ENCODE measurements at places on chromosomes 2 and 18.
A peak's percentile ranks its signal among the peaks of the same experiment; 100 is the strongest.

- no peak for DNase-seq
These were observed 404.1 kb upstream of the ST6GAL2 start for GRCh38 chr2:107290041-107290440.

DNA sequence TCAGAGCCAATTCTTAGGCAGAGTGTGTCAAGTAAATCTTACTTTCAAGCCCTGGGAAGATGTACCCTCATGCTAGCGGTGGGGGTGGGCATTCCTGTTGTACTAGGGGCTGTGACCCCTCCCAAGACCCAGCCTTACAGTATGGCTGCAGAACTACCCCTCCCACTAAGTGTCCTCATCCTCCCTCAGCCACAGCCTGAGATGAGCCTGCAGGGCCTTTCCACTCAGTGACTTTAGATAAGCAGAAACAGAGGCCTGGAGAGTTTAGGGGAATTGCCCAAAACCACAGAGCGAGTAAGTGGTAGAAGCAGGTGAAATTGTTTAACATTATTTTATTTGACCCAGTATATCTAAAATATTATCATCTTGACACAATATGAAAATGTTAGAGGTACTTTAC, 36.6 kb downstream of the TTC32 start:
- no peak for DNase-seq

GRCh38 chr2:232781765-232782164, 5.4 kb upstream of the KCNJ13 start:
- no peak for DNase-seq

DNA sequence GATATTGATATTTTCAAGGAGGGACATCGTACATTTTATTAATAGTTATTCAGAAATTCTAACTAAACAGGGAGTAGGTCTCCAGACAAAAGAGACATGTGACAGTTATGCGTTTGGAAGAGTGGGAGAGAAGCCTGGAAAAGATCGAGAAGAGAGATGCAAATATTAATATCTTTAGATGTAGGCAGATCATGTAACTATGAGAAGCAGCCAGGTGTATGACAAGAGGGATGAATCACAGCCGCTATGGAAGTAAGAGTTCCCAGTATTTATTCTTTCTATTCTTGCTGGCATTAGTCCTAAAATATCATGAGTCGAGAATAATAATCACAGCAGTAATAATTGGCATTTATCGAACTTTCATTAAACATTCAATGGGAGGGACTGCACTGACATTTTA, 140.2 kb downstream of the CSRNP3 start:
- no peak for DNase-seq

GRCh38 chr2:67571785-67572718, 174.9 kb downstream of the ETAA1 start:
- DNase-seq, result no peak

DNA sequence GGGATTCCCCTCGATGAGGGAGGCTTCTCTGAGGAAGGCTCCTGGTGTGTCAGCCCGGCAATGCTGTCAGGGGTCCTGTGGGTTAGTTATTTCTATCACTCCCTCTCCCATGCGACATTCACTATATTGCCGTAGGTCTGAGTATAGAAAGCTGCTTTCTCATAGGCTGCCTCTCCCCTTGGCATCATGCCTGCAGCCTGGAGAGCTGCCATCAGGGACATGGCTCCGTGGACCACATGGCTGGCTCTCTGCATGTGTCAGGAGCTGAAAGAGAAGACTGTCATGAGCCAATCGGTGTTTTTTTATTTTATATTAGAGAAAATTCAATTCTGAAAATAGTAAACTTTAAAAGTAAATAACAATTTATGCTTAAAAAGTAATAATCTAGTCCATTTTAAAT, 198.0 kb downstream of the CDH20 start:
- DNase-seq, result peak; percentile 49

DNA sequence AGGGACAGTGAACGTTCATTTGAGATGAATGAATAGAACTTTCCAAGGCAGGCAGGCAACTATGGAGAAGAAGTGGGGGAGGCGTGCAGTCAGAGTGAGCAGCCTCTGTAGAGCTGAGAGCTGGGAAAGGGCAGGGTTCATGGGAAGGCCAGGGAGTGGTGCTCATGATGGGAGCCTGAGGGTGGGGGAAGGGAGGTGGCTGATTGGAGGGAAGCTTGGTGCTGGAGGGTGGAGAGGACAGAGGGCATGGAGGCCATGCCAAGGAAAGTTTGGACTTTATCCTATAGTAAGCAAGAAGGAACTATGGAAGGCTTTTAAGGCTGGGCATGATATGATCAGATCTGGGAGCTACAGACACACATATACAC, 47.6 kb upstream of the LGALSL start:
- peak; percentile 35 for DNase-seq

DNA sequence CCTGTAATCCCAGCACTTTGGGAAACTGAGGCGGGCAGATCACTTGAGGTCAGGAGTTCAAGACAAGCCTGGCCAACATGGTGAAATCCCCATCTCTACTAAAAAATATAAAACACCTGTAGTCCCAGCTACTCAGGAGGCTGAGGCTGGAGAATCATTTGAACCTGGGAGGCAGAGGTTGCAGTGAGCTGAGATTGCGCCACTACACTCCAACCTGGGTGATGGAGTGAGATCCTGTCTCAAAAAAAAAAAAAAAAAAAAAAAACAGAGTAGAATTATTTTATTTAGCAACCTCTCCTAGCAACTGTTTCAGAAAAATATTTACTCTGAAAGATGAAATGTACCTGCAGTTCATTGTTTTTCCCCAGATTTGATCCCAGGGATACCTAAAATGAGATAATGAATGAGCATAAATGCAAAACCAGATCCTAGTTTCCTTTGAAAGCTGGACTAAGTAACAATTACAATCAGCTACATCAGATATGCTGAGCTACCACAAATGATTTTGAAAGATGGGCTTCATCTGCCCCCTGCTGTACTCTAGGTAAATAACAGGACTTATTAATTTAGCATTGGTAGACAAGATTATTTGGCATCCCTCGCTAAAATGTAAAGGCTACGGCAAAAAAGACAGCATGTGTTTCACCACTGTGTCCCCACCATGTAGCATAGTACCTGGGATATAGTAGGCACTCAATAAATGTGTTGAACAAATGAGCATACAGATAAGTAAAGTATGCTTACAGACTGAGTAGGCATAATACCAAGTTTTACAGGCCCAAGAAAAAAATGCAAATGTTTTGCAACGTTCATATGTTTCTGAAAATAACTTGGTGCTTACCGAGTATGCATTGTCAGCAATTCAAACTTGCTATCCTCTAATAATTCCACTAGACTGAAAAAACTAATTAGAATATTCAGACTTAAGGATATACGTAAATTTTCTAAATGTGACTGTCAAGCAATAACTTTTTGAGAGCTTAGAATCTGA, 102.5 kb downstream of the ATL2 start:
- DNase-seq, result peak; percentile 92

DNA sequence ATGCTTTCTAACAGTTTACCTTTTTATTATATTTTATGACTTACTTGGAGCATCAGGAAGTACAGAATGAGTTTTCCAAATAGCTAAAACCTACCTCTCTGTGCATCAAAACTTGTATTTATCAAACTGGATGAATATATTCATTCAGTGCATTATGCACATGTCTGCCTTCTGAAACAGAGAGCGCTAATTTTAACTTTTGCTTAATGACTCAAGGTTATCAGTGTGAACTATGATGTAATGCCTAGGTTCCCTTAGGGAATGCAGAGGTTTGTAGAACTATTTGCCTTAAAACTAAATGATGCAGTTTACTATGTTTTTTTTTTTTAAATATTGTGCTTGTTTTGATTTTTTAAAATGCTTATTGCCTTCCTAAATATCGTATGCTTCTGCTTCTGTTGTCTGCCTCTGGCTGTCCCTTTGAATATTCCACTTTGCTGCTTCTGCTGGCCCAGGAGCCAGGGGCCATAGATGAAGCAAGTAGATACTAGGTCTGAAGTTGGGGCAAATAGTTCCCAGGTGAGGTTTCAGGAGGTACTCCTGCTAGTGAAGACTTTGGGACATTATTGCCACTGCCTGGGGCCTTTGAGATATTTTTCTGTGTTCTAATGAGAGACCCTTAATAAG, 16.5 kb downstream of the TMEM178A start:
- DNase-seq, result no peak

- no peak for DNase-seq
These were observed 1.9 kb downstream of the HS6ST1 start for GRCh38 chr2:128316777-128317180.

DNA sequence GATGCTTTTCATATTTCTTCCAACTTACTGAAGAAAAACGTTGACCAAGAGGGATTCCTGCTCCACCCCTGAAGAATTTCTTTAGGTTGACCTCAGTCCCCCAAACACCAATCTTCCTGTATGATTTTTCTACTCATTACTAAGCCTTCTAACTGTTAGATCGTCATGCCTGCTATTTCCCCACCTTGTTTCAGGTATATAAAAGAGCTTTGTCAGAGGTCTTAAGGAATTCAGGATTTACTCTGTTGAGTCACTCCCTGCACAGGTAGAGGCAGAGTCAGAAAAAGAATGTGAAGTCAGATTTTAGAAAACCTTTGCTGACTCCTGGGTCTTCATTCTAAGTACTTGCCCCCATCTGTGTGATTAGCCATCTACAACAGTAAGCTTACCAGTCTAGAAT, 83.8 kb upstream of the NOSTRIN start:
- DNase-seq, result no peak

DNA sequence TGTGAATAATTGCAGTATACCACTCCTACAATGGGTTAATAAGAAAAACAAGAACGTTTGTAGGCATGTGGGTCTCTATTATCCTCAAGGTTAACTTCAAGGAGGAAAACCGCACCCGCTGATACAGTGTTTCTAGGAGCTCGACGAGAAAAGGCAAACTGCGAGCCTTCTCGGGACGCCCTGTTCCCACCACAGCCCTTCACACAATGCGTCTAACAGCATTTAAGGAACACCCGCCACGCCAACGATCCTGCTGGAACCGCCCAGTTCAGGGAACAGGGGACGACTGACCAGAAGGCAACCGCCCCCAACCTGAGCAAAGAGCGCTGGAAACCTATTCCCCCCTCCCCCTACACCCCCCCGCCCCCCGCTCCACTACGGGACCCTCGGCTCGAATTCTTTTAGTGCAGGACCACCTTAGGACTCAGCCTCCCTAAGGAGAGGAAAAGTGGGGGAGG, 710 bp upstream of the TMSB10 start:
- peak; percentile 82 for DNase-seq

DNA sequence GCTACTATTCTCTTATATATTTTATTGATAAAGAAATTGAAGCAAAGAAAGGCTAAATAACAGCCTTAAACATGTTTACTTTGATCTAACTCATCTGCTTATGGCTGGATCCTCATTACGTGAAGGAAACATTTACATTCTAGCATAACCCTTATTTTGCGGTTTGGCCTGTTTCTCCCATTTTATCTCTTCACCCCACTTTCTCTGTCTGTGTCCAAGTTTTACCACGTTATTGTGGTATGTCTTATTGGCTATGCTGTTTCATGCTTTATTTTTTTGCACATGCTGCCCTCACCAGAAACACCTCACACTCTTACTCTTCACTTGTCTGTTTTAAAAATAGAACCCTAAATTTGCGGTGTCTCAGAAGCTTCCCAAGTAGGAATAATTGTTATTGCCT, 78.5 kb downstream of the RPIA start:
- DNase-seq, result no peak

GRCh38 chr18:23177433-23178072, 42.3 kb downstream of the CABLES1 start:
- no peak for DNase-seq

GRCh38 chr18:9280849-9281248, 53.7 kb upstream of the TWSG1 start:
- DNase-seq, result no peak

DNA sequence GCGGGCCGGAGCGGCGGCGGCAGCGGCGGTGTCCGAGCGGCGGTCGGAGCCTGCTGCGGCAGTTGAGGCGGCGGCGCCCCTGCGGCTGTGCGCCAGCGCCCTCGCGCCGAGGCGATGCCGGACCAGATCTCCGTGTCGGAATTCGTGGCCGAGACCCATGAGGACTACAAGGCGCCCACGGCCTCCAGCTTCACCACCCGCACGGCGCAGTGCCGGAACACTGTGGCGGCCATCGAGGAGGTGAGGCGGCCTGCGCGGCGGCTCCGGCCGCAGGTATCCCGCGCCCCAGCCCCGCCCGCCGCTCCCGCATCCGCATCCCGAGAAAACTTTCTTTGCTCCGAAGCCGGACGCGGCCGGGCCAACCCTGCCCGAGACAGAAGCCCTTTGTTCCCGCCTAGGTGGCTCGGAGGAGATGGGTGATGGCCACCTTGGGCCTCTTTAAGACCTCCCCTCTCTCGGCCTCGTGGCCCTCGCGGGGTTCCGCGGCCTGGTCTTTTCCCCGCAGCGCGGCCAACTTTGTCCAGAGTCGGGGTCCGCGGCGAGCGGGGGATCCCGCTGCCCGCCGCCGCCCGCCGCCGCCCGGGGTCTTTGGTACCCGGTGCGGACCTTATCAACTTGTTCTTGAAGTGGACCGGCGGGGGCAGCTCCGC, 504 bp downstream of the ASAP2 start:
- peak; percentile 72 for DNase-seq

DNA sequence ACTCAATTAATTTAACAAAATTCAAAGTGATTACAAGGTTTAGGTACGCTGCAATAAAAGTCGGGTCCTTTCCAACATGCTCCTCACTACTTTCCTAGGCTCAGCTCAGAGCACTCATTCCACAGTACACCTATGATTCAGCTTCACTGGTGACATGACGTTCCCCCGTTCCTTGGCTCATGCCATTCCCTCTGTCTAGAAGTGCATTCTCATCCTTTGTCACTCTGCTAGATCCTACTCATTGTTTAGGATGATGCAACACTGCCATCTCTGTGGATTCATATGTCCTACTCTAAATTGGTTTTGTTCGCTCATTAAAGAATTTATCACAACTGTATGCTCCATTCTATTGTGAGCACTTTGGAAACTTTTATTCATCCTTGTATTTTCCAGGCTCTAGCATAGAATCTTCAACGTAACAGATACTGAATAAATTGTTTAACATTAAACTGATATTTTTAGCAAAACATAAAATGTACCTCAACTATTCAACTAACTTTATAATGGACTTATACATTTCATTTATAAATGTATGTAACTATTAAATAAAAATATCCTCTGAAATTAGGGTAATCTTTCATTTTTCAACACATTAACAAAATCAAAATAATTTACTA, 78.6 kb downstream of the FAM228A start:
- DNase-seq, result no peak

- no peak for DNase-seq
These were observed 266.5 kb downstream of the KLHL29 start for GRCh38 chr2:23651187-23652080.
